ENCODE measurements at places on chromosomes 5 and 9.

DNA sequence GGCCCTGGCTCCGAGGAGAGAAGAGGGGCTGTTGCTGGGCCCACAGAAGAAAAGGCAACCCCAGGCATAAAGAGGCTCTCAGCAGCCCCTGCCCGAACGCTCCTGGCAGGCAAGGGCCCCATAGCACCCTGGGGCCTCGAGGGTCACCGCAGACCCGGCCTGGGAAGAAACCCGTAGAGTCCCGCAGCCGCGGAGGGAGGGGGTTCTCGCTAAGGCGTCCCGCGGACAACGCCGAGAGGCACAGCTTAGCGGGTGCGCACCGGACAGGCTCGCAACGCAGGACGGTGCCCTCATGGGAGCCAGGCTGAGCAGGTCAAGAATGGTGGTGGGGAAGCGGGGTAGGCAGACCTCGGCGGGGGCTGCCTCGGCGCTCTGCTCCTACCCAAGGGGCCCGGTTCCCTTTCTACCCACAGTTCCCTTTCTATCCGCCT lies 6.7 kb downstream of the PITX1 start:
- DNase-seq: no peak

GRCh38 chr5:99004960-99005359 lies 76.2 kb upstream of the CHD1 start:
- DNase-seq: no peak

DNA sequence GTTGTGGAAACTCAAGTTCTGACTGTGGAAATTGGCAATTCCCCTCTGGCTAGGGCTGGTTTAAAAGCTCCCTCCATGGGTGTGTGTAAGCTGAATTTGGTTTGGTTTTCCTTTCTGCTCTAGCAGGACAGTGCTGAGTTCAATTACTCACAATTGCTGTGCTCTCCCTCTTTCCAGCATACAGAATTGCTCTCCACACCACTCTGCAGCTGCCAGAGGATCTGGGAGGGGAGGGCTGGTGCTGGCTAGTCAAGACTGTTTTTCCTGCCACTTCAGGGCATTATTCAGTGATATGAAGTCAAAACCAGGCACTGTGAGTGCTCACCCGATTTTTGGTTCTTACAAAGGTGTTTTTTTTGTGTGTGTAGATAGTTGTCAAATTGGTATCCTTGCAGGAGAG lies 336.9 kb upstream of the SLC24A2 start:
- DNase-seq: no peak

- no peak for DNase-seq
Measured at GRCh38 chr5:156155598-156155997, 171.4 kb upstream of the SGCD start.

GRCh38 chr5:119323601-119324000 lies 32.2 kb upstream of the TNFAIP8 start:
- no peak for DNase-seq

- no peak for DNase-seq
Measured at GRCh38 chr9:38067859-38068681, 957 bp downstream of the SHB start.

- no peak for DNase-seq
Measured at GRCh38 chr5:114305402-114306207, 56.3 kb upstream of the KCNN2 start.

GRCh38 chr5:8434501-8434900 lies 565.6 kb downstream of the MTRR start:
- no peak for DNase-seq

DNA sequence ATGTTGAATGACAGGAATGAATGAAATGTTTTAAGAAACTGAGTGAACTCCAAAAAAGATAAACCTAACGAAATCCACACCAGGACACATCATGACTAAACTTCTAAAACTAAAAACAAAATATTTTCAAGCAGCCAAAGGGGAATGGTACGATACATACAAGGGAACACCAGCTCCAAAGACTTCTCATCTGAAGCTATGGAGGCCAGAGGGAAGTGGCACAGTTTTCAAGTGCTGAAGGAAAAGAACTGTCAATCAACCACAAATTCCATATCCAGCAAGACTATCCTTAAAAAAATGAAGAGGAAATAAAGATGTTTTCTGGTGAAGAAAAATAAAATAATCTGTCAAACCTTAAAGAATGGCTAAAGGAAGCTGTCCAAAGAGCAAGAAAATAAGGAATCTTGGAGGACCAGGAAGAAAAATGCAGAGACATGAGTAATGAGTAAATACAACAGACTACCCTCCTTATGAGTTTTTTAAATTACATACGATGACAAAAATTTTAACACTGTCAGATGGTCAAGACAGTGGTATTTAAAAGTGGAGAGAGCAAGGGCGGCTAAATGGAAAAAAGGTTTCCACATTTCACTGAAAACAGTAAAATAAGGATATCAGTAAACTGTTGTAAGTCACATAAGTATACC lies 12.0 kb downstream of the CAMSAP1 start:
- DNase-seq: no peak

- no peak for DNase-seq
Measured at GRCh38 chr9:98219794-98220370, 27.4 kb upstream of the CORO2A start.

DNA sequence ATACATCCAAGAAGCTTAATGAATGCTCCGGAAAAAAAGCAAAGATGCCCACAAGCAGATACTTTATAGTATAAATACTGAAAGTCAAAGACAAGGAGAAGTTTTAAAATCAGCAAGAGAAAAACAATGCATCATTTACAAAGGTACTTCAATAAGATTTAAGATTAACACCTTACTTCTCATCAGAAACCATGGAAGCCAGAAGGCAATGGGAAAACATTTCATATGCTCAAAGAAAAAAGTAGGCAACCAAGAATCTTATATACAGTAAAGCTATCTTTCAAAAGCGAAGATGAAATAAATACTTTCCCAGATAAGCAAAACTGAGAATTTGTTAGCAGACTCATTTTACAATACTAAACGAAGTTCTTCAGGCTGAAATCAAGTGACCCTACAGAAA lies 51.1 kb downstream of the ABHD17B start:
- no peak for DNase-seq

GRCh38 chr5:35430381-35431162 lies 187.1 kb upstream of the SPEF2 start:
- DNase-seq: no peak

GRCh38 chr5:72645064-72645846 lies 138.0 kb upstream of the ZNF366 start:
- no peak for DNase-seq

DNA sequence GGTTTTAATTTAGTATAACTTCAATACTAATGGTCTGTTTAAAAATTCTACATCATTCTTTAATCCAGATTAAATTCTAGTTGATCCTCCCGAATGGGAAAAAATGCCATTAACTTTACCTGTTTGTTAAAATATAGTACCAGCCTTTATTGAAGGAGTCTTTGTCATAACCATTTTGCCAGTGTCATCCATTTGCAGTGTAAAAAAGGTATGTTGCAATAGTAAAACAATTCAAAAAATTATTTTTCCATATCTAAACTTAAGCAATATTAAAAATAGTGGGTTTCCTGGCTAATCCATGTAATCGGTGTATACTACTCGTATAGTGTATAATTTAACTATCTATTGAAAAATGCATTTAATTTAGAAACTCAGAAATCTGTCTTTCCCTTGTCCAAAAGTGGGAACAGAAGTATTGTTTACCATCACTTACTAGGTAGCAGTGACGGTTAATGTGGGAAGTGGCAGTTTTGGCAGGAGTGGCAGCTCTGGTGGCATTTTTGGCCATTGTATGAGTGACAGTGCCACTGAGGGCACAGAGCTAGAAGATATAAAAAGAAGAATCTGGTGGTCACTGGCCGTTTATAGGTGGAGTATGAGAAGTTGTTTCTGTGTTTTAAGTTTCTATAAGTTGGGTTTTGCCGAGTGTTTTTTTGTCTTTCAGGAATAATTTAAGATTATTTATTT lies 1.9 kb downstream of the AP3S1 start:
- DNase-seq: no peak

GRCh38 chr5:178377583-178378270 lies 145.1 kb upstream of the PHYKPL start:
- no peak for DNase-seq
